ENCODE measurements at places on chromosomes 11 and 22.
A peak's percentile ranks its signal among the peaks of the same experiment; 100 is the strongest.

DNA sequence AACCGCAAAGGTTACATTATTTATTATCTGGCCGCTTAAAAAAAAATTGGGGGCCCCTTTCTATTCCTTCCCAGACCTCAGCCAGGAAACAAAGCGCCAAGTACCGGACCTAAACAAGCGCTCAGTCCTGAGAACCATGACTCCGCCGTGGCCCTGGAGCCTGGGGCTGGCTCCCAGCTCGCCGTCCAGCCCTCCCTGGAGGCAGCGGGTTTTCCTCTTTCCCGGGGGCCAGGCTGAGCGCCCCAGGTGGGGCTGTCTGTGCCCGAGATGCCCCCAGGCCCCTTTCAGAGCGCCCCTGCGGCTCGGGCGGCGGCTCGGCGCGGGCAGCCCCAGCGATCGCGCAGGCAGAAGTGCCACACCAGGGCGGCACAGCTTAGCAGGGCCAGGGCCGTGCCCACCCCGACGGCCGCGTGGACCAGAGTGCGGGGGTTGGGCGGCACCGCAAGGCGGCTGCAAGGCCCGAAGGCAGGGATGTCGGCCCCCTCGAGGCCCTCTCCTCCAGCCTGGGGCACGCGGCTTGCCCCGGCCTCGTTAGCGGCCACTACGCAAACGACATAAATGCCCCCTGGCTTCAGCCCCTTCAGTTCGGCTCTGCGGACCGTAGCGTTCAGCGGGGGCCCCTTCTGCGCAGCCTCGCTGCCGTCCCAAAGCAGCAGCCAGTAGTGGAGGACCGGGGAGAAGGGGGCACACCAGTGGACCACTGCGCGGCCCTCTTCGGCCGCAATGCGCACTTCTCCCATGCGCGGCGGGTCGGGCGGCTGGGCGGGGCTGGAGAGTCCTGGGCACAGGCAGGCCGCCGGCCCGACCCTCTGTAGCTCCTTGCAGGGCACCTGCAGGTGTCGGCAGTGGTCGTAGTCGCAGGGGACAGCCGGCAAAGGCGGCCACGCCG lies 1.6 kb downstream of the LRRN4CL start:
- DNase-seq, result no peak

- DNase-seq, result no peak
Measured at GRCh38 chr11:3229673-3230630, 2.3 kb downstream of the MRGPRE start.

DNA sequence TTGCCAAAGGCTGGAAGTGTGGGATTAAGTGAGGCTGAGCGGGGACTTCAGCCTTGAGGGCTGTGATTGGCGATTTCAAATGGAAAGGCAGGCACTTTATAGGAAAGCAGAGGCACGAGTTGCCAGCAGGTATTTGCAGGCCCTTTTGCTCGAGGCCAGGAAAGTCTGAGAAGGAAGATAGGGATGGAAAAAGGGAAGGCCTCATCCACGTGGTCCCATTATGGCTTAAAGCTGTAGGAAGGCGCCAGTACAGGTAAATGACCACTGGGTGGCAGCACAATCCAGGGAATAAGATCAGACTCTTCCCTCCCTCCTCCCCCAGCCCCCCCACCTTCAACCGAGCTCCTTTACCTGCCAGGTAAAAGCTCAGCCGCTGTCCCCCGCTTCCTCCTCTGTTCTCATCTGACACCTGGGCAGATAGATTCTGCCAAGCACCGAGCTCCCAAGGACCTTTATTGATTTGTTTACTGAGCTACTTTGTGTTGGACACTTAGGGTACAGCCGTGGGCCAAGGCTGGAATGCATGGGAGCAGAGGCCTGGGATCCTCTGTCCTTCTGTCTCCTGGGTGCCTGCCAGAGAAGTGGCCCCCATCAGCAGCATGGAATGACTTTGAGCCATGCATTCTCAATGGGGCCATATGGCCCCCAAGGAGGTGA lies 7.5 kb downstream of the P2RX3 start:
- DNase-seq, result peak; percentile 49

DNA sequence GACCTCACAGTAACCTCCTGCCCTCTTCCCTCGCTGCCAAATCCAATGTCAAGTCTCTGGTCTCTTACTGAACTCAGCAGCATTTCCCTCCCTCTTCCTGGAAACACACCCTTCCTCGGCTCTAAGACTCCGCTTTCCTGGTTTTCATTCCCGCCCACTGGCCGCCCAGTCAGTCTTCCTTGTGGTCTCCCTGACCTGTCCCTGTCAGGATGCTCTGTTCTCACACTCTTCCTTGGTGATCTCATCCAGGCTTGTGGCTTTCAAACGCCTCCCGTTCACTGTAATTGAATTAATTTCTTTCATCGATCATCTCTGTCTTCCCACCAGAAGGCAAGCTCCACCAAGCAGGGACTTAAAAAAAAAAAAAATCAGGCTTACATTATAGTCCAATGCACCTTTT lies 33.5 kb downstream of the MYO18B start:
- no peak for DNase-seq

DNA sequence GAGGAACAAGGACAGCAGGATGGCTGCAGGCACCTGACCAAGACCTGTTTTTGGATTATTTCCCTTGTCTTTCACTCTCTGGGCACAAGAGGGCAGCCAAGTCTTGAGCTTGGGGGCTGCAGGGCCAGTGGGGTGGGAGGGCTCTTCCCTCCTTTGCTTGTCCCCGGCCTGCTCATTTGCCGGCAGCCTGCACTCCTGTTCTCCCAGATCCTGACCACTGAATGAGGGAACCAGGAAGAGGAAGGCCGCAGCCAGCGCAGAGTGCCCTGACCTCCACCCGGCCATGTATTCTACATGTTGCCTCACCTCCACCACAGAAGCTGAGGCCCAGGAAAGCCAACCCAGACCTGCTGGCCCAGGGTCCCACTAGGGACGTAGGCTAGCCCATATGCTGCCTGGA lies 15.5 kb upstream of the NNMT start:
- peak; percentile 77 for DNase-seq
